Stimulated activated CD4-positive, alpha-beta T cell treated with anti-CD3 and anti-CD28 coated beads, Interleukin-1b, Interleukin-23, amount 100 ng/mL, for 1 hour (primary cell): ENCODE measurements at places on chromosomes 4 and X.

DNA sequence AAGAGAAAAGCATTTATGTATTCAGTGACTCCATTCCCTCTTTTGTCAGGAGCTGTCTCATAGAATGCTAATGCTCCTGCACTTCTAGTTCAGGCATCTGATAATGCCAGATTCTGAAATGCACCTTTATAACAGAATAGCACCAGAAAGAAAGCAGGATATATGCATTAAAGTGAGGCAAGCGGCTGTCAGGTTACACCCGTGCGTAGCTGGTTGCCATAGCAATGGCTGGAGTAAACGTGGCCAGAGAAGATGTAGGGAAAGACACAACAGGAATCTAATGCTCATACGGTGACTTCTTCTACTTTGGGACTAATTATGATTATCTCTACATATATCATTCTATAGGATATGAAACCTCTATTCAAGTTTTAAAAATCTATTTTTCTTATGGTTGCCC lies 5.9 kb downstream of the EMCN start:
- DNase-seq, result no peak

GRCh38 chrX:68820476-68821110 lies 8.2 kb upstream of the EFNB1 start:
- DNase-seq, result no peak

DNA sequence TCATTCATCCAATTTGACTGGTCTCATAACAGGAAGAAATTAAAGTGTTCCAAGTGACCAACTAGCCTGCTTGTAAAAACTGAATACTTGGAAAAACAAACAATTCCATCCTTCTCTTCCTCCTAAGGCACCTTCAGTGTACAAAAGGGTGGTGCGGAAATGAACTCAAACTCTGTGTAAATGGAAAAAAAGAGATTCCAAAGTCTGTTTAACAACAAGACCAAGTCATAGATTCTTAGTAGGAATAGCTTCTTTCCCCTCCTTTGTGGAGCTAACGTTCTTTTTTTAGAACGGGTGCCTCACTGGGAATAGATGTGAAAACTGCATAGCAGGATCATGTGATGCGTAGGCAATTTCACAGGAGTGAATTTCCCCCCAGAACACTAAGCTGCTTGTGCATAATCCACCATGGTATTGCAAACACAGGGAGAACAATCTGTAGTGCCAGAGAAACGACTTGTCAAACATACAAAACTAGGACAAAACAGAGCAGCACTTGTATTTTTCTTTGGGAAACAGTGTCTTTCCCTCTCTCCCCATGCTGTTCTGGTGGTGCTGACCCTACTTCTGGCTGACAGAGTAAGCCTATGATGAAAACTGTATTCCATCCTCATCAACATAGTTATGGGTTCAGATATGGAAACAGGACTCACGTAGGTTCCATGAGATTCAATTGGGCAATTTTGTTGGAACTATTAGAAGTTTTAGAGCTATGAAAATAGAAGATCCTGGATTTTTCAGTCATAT lies 13.2 kb upstream of the SOD3 start:
- DNase-seq, result no peak

DNA sequence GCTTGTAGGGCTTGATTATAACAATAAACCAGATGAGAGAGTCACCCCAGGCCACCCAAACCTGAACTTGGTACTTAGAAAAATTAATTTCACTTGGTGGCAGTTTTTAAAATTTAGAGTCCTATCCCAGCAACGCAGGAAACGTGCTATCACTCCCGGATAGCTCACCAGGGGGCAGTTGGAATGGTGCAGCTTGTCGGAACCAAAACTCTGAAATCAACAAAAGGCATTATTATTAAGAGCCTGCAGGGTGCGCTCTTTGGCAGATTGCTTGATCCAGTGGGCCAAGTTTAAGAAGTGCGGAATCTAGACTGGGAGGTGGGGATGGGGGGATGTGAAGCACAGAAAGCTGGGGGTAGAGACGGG lies 2.4 kb downstream of the FRAS1 start:
- no peak for DNase-seq

- no peak for DNase-seq
Observed at GRCh38 chr4:182213004-182213403, 30.2 kb upstream of the TENM3 start.

- no peak for DNase-seq
Observed at GRCh38 chr4:184593461-184593860, 55.8 kb downstream of the CASP3 start.

DNA sequence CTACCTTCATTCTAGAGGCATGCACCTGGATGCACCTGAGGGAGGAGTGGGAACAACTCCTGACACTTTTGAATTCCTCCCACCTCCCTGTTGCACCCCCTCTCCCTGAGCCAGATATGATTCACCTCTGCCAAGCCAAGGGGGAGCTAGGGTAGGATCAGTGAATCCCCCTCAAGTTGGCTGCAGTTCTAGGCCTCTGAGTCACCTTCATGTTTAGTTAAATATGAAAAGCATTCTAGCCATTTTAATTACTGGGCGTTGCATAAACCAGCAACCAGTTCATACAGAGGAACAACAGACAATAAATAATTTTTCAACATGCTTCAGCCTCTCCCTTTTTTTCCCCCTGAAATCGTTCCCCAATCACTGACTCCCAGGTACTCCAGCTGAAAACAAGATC lies 1440.2 kb downstream of the ADGRL3 start:
- no peak for DNase-seq

DNA sequence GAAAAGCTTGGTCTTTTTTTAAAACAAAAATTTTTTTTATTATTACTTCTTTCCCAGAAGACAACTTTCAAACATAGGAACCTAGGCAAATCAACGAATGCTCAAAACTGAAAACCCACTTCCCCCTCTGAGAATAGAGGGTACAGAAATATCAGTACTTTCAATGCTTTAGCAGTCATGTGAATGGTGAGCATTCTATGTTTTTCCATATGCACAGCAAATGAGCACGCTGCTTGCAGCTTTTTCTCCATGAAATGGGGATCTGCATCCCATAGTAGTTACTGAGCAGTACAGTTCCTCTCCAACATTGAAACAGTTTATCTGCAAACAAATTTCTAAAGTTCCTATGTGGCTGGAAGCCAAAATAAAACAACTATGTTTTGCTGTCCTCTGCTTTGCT lies 108.4 kb upstream of the BMP2K start:
- no peak for DNase-seq

DNA sequence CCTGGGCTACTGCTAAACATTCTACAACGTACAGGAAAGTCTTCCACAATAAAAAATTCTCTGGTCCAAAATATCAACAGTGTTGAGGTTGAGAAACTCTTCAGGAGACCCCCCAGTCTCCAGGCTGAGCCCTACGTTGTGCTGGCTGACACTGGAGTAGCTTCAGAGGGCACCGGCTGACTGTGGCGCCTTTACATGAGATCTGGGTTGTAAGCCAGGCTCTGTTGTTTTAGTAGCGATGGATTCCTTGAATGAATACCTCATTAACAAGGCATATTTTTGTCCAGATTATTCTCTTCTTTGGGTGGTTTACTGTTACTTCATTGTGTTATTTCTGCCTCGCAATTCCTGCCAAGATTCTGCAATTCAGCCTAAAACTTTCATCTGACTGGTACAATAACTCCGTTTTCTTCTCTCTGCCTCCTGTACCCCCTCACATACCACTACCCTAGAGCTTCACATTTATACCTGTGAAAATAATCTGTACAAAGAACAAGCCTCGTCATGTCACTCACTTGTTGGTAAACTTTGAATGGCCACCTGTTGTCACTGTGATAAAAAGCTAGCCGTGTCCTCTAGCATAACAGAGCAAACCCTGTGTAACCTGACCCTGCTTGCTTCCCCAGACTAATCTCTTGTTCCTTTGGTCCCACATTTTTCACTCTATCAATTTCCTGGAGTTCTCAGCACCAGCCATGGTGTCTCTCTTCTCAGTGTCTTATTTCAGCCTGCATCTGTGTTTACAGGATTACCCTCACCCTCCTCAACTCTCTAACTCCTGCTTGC lies 1476.1 kb upstream of the TENM3 start:
- no peak for DNase-seq

- DNase-seq, result no peak
Observed at GRCh38 chrX:40784516-40785151, 49.3 kb upstream of the MED14 start.

DNA sequence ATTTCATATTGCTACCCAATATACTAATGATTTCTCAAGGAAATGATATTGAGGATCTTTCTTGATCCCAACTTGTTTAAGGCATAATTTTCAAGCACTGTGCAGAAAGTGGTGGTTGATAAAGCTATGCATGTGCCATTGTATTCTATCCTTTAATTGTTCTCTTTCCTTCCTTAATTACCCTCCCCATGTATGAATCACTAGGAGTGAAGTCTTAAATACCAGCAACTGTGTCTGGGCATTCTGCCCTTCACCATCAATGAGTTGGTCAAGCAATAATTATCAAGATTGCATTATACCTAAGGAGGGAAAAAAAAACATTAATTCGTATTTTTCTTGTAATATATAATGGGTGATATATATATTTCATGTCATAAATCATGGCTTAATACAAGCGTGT lies 111.8 kb upstream of the FRMPD4 start:
- DNase-seq, result no peak

DNA sequence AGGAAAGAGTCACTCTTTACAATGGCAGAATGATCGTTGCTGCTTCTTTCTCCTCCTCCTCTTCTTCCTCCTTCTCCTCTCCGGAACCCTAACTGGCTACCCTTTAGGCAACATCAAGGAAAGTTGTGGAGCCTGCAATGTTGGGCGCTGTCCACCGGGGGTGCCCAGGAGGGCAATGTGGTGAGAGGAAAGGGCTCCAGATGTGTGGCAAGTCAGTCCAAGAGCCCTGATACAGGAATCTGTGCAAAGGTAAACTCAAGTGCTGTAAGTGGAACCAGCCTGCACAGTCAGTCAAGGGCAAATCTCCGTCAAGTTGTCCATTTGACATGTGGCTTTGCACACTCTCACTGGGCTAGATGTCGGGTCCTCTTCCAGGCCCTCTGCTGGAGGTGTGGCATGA lies 2.8 kb downstream of the RTL5 start:
- no peak for DNase-seq

DNA sequence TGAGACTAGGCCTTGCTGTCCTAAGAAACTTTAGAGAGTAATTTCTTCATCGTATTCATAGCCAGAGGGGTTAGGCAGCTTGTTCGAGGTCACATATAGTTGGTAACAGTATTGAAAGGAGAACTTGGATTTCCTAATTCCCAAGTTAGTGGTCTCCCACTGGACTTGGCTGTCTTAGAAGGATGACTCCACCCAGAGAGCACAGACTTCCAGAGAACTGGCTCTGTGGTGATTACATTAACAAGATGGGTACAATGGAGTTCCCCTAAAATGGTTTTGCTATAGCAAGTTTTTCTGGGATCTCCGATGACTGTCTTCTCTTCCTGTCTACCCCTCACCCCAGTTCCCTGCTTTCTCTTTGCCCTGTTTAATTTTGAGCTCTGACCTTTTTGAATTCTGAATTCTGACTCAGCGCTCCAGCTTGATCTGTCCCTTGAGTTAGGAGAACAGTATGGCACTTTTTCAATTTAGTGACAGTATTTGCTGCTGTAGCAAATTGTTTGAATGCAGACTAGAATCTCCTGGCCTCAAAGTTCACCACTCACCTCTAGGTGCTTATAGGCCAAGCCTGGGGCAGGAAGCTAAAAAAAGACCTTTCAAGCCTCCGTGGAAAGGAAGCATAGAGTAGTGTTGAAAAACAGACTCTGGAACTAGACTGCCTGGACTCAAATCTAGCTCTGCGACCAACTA lies 6.9 kb downstream of the MSN start:
- DNase-seq, result no peak

DNA sequence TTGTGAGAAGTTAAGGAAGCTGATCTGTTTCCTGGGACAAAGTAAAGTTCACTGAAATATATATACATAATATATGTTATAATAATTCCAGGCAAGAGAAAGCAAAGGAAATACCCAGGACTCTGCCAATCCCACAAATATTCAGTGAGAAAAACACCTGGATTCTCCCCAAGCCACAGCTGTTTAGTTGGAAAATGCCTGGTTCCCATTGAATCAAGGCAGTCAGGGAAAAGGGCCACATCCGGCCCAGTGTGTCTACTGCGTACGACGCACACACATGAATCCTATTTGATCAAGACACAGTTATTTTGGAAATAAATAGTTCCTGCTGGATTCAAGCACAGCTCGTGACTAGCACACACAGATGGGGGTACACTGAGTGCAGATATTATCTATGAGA lies 6.3 kb upstream of the DCHS2 start:
- DNase-seq, result no peak

DNA sequence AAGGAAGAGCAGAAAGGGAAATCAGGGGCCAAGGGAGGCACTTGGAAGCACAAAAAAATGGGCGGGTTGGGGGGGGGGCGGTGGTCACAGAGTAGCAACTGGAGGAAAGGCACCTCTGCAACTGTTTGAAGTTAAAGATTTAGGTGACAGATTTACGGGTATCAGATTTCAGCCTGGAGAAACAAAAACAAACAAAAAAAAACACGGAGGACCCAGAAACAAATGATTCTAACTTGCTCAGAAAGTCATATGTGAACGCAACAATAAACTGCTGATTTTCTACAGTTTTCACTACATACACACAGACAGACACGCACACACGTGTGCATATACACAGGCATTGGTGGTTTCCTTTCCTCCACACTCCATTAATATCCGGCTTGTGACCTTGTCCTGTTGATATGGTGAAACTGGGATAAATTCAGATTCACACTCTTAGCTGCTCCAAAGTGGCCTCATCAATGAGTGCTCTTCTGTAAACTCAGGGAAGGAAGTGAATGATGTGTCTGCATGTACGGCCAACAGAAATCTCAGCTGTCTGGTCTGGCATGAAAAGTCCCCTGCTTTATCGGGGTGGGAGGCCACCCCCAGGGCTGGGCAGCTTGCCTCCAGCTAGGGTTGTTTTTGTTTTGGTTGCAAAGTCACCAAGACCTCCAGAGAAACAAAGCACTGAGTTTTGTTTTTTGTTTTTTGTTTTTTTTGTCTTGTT lies 54.3 kb downstream of the CHST7 start:
- no peak for DNase-seq

GRCh38 chr4:47373709-47374108 lies 89.8 kb downstream of the COMMD8 start:
- DNase-seq, result no peak

DNA sequence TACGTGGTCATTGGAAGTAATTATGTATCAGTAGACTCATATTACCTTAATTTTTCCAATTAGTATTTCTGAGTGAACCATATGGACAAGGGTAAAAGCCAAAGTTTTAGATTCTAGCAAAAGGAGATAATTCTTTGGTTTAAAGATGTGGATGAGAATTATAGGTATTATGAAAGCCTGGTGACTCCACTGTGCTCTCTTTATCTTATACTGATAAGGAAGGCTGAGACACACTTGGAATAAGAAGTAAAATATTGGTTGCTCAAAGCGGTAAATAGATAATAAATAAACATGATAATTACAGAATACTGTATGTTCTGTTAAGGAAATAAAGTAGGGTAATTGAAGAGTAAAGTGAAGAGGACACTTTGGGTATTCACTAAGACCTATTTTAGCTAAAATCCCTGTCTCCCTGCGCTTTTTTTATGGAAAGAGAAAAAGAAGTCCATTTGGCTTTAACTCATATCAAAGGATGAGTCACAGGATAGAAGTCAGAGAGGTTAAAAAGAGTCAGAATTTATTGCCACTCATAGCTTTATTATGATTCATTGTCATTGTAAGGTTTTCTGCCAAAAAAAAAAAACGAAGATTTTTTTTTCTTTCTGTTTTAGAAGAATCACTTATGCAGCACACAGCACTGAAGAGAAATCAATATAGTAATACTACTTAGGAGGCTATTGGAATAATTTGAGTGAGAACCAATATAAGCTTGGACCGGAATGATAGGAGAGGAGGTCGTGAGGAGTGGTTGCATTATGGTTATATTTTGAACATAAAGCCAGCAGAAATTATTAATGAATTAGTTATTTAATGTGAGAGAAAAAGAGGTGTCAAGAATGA lies 2463.1 kb downstream of the ARAP2 start:
- DNase-seq, result no peak

- DNase-seq, result no peak
Observed at GRCh38 chr4:4418676-4419390, 31.9 kb downstream of the NSG1 start.
